ENCODE measurements at places on chromosomes 3 and 15. TPM values are rescaled to one million over a fixed set of nuclear protein-coding genes. Genes with fewer than 3 reads are reported as not detected.

- H3K36me3 ChIP-seq, result no peaks in the 10 kb centered on the region
- no peaks in the 10 kb centered on the region for H3K4me1 ChIP-seq
- H3K27me3 ChIP-seq, result no peaks in the 10 kb centered on the region
- no peak overlapping the region for H3K27ac ChIP-seq
- H3K4me3 ChIP-seq, result no peak overlapping the region
- DNase-seq, result no peak
Observed at GRCh38 chr15:42066764-42067415, 27.5 kb downstream of the PLA2G4D start.

DNA sequence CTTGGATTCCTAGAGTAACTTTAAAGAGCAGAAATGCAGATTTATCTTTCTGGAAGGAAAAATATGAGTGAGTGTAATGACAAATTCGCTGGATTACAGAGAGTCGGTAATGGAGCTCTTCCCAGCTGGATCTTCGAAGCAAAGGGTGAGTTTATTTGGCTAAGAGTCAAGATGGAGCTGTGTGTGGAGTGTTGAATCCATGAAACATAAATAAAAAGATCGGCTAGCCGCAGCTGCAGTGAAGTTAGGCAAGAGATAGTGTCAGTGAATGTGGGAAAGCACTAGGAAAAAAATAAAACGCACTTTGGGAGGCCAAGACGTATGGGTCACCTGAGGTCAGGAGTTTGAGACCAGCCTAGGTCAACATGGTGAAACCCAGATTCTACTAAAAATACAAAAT, 10.3 kb downstream of the NAALADL2 start:
- H3K4me3 ChIP-seq, result no peak overlapping the region
- DNase-seq, result no peak
- no peaks in the 10 kb centered on the region for H3K27me3 ChIP-seq
- no peaks in the 10 kb centered on the region for H3K36me3 ChIP-seq

DNA sequence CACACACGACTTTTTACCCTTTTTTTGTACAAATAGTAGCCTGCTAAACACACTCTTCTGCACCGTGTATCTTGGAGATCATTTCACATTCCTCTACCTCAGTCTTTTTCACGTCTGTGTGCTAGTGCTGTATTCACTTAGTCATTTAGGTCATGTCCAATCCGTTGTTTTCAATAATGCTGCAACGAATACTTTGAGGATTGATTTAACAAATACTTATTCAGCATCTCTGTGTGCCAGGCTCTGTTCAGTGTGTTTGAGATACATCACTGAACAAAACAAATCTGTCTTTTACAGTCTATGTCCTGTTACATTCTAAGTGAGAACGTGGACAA, 882 bp downstream of the JMJD7 start:
- no peaks in the 10 kb centered on the region for H3K27me3 ChIP-seq
- peaks cover 68% of the 10 kb centered on the region for H3K4me1 ChIP-seq
- DNase-seq, result no peak
- H3K4me3 ChIP-seq, result peak overlapping the region; percentile 57
- H3K36me3 ChIP-seq, result peaks cover 33% of the 10 kb centered on the region

The ISL2 gene
- polyA plus RNA-seq, result not detected

DNA sequence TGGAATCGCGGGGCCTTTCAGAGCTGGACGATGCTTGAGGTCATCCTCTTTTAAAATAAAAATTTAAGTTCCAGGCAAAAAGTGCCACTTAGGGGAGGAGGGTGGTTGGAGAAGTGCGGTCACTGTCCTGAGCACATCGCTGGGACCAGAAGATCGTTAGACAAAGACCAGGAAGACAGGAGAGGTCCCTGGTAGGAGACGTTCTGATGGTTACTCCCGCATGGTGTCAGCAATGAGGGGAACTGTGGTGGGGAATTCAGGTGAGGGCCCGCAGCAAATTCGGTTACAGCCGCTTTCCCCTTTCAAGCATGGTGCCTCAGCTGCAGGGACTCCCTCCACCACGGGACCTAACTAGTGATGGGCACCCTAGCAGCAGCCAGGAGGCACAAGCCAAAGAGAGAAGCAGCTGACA, 1.0 kb upstream of the ISY1 start:
- peaks cover 20% of the 10 kb centered on the region for H3K36me3 ChIP-seq
- no peaks in the 10 kb centered on the region for H3K27me3 ChIP-seq
- H3K4me3 ChIP-seq, result peak overlapping the region; percentile 79
- peaks cover 19% of the 10 kb centered on the region for H3K4me1 ChIP-seq

DNA sequence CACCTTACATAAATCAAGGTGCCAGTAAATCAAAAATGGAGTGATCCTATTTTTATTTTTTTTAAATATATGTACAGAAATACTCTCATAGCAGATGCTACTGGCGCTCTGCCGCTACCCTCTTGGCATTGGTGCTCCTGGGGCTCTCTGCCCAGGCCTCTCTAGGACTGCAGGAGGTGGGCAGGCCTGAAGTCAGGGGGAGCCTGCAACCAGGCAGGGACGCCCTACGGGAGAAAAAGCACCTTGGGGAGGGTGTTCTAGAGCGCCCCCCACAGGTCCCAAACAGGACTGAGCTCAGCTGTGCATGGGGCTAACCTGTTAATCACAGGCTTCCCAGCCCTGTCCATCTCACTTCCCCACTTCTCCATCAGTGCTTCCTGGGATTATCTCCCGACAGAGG, 192.5 kb downstream of the SHQ1 start:
- DNase-seq, result no peak
- H3K27me3 ChIP-seq, result peaks cover 3% of the 10 kb centered on the region
- no peak overlapping the region for H3K27ac ChIP-seq
- H3K36me3 ChIP-seq, result no peaks in the 10 kb centered on the region
- peaks cover 48% of the 10 kb centered on the region for H3K4me1 ChIP-seq
- no peak overlapping the region for H3K4me3 ChIP-seq
